ENCODE measurements at places on chromosomes 7 and 10. TPM values are rescaled to one million over a fixed set of nuclear protein-coding genes. Genes with fewer than 3 reads are reported as not detected.
A peak's percentile ranks its signal among the peaks of the same experiment; 100 is the strongest.

DNA sequence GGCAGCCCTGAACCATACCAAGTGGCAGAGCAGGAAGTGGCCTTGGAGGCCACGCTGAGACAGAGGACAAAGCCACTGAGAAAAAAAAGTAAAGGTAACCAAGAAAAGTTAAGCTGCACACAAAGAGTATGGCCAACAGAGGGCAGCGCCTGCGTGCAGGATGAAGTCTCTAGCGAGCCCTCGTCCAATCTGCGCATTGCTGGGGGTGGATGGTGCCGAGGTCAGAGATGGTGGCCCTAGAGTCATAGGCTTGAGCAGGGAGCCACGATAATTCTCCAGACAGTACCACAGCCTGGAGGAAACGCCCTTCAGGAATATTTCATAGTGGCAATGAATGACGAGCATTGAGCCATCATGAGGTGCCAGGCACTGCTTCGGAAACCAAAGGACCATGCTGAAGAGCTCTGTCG is 9.7 kb downstream of the ATP6V0E2 start:
- DNase-seq, result peak; percentile 77

DNA sequence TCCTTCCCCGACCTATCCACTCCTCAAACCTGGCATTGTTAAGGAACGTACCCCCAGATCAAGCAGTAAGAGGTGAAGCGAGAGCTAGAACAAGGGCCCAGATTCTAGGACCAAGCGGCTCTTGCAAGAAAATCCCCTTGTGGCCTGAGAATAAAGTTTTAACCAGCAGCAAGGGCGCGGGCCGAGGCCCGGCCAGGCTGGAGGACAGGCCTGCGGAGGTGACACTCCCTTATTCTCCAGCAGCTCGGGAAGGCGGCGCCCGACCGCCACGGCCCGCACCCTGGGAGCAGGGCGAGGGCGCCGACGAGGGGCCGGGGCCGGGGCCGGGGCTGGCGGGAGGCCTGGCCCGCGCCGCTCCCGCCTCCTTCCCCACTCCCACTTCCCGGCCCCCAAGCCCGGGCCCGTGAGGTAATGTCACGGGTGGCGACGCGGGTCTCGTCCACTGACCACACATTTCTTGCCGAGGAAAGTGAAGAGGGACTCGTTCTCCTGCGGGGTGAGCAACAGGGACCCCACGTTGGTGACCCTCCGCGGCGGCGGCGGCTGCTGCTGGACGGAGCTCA is 551 bp downstream of the WASL start:
- peak; percentile 69 for DNase-seq

GRCh38 chr10:80526742-80527141 is 11.0 kb upstream of the SH2D4B start:
- peak; percentile 46 for DNase-seq

- no peak for DNase-seq
Measured at GRCh38 chr7:132723506-132724081, 147.3 kb upstream of the PLXNA4 start.

DNA sequence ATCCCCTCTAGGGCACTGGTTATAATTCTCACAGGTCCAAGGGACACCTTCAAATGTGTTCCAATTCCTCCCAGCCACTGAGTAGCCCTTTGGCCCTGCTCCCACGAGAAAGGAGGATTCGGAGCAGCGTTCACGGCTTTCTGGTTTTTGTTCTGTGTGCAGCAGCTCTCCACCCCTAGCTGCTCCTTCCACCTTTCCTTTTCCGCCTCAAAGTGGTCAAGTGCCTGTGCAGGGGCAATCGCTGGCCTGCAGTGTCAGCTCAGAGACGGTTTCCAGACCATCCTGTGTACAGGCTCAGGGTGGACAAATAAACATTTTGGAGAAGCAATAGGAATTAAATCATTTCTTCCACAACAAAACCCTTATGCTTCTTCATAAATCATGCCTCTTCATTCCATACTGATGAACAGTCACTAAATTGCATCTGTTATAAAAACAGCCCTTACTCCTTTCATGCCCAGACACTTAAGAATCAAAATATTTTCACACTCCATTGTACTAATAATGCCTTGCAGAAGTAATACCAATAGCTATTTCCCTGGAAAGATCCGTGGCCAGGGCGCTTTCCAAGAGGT is 1.1 kb downstream of the KIAA1549 start:
- DNase-seq, result no peak

GRCh38 chr7:135791543-135792362 is 43.1 kb upstream of the FAM180A start:
- DNase-seq, result no peak

DNA sequence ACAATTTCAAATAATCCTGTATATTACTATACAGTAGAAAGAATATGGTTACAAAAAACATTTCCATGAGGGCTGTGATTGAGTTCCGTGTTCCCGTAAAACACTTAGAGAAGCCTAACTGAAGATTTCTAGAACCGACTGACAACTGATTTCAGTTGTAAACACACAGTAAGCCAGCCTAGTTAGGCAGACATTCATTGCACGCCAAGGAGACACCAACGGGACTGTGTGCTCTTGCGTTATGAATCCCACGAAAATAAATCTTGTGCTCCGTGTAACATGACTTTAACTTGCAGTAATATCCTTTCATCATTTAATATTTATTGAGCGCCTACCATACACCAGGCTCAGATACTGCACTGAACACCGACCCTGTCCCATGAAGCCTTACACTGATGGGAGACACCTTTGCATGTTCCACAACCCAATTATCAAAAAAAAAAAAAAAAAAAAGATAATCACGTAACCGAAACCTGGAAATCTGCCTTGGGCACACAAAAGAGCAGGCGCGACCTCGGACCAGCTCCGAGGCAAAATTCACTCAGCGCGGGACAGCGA is 420 bp upstream of the KLHL7 start:
- DNase-seq, result no peak

- DNase-seq, result no peak
Measured at GRCh38 chr7:27647046-27647445, 15.6 kb downstream of the HIBADH start.

The ARHGAP12 gene
- 21.7 TPM for total RNA-seq

DNA sequence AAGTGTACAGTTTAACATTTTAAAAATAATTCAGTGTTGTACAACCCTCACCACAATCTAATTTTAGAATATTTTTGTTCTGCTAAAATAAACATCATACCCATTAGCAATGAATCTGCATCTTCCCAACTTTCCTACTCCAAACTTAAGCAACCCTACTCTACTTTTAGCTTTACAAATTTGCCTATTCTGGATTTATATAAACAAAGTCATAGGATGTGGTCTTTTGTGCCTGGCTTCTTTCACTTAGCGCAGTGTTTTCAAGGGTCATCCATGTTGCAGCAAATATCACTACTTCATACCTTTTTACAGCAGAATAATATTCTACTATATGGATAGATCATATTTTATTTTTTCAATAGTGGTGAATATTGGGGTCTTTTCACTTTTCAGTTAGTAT is 18.9 kb downstream of the CALML3 start:
- DNase-seq, result no peak

The DNAJB12 gene
- 26.1 TPM for total RNA-seq

- DNase-seq, result no peak
Measured at GRCh38 chr7:101553771-101554445, 75.2 kb downstream of the MYL10 start.

- no peak for DNase-seq
Measured at GRCh38 chr7:44292420-44292817, 33.0 kb downstream of the CAMK2B start.

The NEBL gene
- total RNA-seq, result 623 TPM

DNA sequence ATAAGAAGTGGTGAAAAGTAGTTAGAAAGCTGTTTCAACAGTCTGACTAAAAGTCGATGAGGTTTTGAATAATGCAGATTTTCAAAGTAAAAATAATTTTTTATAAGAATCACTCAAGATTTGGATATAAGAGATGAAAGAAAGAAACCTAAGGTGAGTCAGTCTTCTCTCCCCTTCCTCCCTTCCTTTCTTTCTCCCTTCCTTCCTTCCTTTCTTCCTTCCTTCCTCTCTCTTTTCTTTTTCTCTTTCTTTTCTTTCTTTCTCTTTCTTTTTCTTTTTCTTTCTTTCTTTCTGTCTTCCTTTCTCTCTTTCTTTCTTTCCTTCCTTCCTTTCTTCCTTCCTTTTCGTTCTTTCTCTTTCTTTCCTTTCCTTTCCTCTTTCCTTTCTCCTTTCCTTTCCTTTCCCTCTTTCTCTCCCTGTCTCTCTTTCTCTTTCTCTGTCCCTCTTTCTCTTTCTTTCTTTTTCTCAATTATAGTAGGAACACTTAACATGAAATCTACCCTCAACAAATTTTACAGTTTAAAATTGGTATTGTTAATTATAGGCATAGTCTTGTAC is 308.6 kb downstream of the ARL4A start:
- no peak for DNase-seq

The CALML5 gene
- not detected for total RNA-seq

DNA sequence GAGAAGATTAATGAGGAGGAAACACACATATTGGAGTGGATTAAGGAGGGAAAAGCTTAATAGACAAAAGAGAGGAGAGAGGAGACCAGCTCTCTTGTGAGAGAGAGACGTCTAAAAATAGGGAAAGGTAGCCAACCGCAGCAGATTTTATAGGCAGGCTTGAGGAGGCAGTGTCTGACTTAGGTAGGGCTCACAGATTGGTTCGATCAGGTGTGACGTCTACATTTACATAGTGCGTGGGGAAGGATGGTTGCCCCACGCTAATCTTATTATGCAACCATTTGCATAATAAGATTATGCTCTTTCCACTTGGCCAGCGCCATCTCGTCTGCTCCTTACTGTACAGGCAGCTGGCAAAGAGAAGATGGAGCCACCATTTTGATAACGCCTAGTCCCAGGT is 122.0 kb downstream of the MARCHF5 start:
- DNase-seq, result no peak

The TAS2R4 gene
- total RNA-seq, result 0.32 TPM

The NUTM2A gene
- 1.9 TPM for total RNA-seq

DNA sequence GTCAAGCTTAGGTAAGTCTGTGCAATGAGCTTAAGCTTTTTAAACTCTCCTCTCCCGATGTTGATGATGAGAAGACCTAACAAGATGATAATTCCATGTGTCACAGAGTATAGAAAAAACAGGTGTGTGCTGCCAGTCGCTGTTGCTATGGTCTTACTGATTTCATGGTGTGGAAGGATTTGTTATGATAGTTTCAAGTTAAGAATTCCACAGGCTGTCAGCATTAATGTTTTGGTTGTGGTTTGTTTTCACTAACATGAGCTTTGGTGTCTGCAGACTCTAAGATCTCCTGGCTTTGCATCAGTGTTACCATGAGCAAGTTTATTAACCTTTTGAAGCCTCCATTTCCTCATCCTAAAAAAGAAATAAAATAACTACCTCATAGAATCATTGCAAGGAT is 123.7 kb downstream of the NSUN6 start:
- no peak for DNase-seq

The AOAH gene
- 2.7 TPM for total RNA-seq

DNA sequence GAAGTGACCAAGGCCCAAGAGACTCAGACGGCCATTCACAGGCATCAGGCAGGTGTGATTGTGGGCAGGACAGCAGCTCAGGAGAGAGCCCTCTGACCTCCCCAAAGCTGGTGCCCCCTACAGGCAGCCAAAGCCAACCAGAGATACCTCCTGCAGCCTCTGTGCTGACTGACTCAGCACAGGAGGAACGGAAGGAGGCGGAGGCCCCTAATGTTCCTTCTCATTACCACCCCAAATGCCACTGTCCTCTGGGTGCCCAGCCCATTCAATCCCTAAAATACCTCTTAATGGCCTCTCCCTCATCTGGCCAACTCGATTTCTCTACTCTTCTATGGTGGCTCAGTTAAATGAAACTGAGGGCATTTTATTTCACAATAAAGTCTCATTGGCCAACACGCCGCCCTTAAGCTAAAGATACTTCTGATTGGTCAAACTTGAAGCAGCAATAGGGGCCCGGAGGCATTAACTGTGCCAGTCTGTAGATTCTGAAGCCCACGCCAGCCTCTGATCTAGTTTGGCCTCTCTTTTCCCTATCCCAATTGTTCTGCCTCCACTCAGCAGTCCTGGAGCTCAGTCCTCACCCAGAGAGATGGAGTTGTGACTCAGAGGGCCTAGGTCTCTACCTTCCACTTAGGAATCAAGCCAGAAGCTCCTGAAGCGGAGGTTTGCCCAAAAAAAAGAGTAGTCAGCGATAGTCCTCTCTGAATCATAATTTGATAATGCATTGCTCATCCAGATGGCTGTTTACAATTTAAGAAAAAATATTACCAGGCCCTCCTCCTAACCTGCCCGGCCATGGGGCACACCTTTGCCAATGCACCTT is 1.2 kb downstream of the CYREN start:
- DNase-seq, result no peak

DNA sequence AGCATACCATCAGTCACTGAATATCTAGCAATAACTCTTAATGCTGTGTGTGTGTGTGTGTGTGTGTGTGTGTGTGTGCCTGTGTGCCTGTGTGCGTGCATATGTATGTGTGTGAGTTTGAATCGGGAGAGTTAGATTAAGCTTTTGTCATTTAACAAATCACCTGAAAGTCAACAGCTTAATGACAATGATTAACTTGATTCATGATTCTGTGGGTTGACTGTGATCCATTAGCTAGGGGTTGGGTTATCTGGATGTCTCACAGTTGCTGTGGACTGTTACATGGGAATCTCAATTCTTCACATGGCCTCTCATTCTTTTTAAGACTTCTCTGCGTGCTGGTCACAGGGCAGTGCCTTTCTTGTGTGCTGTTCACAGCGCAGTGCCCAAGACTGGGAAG is 639.0 kb upstream of the SORCS1 start:
- DNase-seq, result no peak

The COL1A2 gene
- 62.9 TPM for total RNA-seq

DNA sequence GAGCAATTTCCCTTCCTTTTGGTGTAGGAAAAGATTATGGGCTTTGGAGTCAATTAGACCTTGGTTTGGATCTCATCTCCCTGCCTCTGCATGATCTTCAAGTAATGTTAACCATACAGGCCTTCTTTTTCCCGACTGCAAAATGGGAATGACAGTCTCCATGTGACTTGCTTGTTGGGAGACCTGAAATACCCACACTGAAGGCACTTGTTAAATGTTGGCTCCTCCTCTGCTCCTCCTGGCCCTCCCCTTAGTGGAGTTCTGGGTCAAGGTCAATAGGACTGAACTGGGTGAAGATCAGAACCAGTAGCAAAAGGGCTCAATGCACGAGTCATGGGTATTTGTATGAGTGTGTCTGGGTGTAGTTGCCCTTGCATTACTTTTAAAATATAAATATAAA is 179.4 kb upstream of the PRR15 start:
- DNase-seq, result no peak

DNA sequence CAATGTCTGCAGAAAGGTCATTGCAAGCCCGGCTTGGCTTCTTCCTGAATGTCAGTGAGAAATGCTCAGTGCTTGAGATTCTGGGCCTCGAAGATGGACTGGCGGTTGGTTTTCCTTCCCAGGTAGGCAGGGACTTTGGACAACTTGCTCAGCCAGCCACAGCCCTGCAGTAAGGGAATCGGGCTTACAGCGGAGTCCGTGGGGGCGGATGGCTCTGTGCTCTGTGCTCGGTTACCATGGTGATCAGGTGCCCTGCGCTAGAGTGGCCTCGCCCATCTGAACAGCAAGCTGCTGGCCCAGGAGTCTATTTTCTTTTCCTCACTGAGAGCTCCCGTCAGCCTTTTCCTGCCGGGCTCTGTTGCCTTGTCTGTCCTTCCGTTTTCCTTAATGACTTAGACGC is 77.8 kb upstream of the SH2B2 start:
- no peak for DNase-seq

The STEAP1 gene
- 1.2 TPM for total RNA-seq

The SERPINE1 gene
- total RNA-seq, result 1.6 TPM

GRCh38 chr10:67141300-67141699 is 215.5 kb downstream of the LRRTM3 start:
- DNase-seq, result no peak

The EPO gene
- not detected for total RNA-seq

The KCND2 gene
- total RNA-seq, result not detected

- DNase-seq, result peak; percentile 85
Measured at GRCh38 chr10:11685787-11686218, 56.4 kb upstream of the ECHDC3 start.

- no peak for DNase-seq
Measured at GRCh38 chr7:135328053-135328452, 94.4 kb downstream of the STRA8 start.

The VPS37D gene
- total RNA-seq, result 2.7 TPM
